ENCODE measurements at places on chromosomes 13 and 19. TPM values are rescaled to one million over a fixed set of nuclear protein-coding genes. Genes with fewer than 3 reads are reported as not detected.

ZNF835 gene
- polyA plus RNA-seq: not detected

OR7D2 gene
- not detected for polyA plus RNA-seq

FGF9 gene
- polyA plus RNA-seq: not detected

REEP6 gene
- 4.3 TPM for polyA plus RNA-seq

ZNF579 gene
- polyA plus RNA-seq: 17.0 TPM

ZNF415 gene
- polyA plus RNA-seq: not detected

GJA3 gene
- 0.17 TPM for polyA plus RNA-seq

ELSPBP1 gene
- not detected for polyA plus RNA-seq

ZNF470 gene
- 1.7 TPM for polyA plus RNA-seq

EPS8L1 gene
- 3.5 TPM for polyA plus RNA-seq

EHD2 gene
- polyA plus RNA-seq: 93.8 TPM

SHISA7 gene
- 0.01 TPM for polyA plus RNA-seq

SGTA gene
- polyA plus RNA-seq: 51.6 TPM

NHLRC3 gene
- 7.3 TPM for polyA plus RNA-seq

ZNF497 gene
- 1.6 TPM for polyA plus RNA-seq

TNFSF13B gene
- polyA plus RNA-seq: not detected

LRG1 gene
- polyA plus RNA-seq: not detected

ATP7B gene
- polyA plus RNA-seq: 2.8 TPM

Data from A549 (cell line).